ENCODE measurements at places on chromosomes 7 and 10.
A peak's percentile ranks its signal among the peaks of the same experiment; 100 is the strongest.

GRCh38 chr10:8035006-8035640, 19.4 kb upstream of the GATA3 start:
- DNase-seq, result peak; percentile 32

- DNase-seq, result no peak
These were observed 47.3 kb upstream of the PCBD1 start for GRCh38 chr10:70935631-70936030.

- no peak for DNase-seq
These were observed 575.6 kb downstream of the KIF20B start for GRCh38 chr10:90276894-90277475.

GRCh38 chr7:102463841-102464576, 654 bp downstream of the ALKBH4 start:
- peak; percentile 39 for DNase-seq

GRCh38 chr10:124243702-124244121, 150.3 kb upstream of the CHST15 start:
- DNase-seq, result no peak

- DNase-seq, result no peak
These were observed 173.3 kb downstream of the SLIT1 start for GRCh38 chr10:97012470-97012869.

GRCh38 chr7:43931346-43931745, 5.1 kb downstream of the UBE2D4 start:
- DNase-seq, result no peak

DNA sequence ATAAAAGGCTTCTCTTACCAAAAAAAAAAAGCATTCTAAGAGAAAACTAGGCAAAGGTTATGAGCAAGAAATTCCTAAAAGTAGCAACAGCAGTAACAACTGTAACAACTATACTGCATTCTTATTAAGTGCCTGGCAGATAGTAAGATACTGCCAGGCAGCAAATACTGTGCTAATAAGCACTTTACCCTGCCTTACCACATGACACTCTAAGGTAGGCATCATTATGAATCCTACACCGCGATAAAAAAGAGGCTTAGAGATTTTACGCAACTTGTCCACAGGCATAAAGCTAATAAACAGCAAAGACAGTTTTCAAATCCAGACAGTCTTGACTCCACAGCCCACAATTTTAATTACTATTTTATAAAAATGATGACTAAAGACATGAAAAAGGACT, 83.2 kb downstream of the USP6NL start:
- no peak for DNase-seq

- peak; percentile 47 for DNase-seq
These were observed 256.3 kb downstream of the ARL4A start for GRCh38 chr7:12943781-12944180.

- DNase-seq, result no peak
These were observed 290.3 kb upstream of the VWC2 start for GRCh38 chr7:49483142-49483541.

- no peak for DNase-seq
These were observed 244.2 kb downstream of the CREB5 start for GRCh38 chr7:28656529-28656928.

- peak; percentile 84 for DNase-seq
These were observed 513 bp downstream of the TMEM178B start for GRCh38 chr7:141074162-141074991.

DNA sequence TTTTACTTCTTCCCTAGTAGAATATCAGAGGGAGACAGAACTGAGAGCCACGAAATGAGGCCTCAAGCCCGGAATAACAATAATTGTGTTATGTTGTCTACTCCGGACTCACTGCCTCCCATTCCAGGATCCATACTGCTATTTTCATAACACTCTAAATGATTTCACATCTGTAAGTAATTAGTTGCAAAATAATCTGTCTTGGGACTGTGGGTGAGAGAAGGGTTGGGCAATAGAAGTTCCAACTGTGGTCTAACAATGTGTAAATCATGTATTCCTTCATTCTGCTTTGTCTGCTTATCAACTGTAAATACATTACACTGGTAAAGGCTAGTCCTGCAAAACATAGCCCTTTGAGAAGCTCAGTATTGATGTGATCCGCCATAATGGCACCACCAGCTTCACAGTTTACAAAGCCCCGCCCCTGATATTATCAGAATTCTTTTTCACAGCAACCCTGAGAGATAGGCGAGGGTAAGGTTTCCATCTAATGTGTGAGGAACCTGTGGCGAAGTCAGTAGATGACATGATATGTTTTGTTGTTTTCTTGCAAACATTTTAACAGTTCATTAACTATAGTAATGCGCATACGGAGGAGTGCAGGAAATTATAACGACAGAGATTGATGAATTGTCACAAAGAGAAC, 265.7 kb upstream of the BMPER start:
- no peak for DNase-seq

- peak; percentile 88 for DNase-seq
These were observed at the start of gene UPP1 for GRCh38 chr7:48089046-48090003. Gene UPP1, plus strand, starts transcription at chr7:48089265. Its CDS starts 5,519 bp downstream, at chr7:48094784.

- DNase-seq, result no peak
These were observed 100.2 kb downstream of the HTR5A start for GRCh38 chr7:155170331-155170730.

GRCh38 chr10:28883741-28884423, 206.6 kb downstream of the BAMBI start:
- no peak for DNase-seq

DNA sequence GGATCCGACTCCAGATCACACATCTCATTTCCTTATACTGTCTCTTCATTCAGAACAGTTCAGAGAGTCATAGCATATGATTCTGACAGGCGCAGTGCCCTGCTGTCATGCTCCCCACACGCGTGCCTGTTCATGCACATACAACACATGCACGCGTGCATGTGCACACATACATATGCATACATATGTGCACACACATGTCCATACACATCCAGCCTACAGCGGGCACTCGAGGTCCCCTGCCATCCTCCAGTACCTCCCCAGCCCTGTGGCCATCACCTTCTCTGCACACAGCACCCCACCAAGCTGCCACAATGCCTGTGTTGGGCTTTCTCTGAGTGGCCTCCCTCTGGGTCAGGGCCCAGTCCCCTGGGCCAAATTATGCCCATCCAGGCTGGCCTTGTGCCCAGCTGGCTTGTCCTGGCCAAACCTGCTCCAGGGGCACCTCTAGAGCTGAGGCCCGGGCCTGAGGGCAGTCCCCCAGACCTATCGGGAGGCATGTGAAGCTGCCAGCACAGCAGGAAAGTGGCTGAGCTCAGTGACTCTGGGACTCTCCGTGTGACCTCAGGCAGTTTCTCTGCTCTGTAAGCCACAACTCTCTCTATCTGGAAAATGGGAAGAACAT, 49.4 kb upstream of the RET start:
- DNase-seq, result no peak

- DNase-seq, result peak; percentile 8
These were observed 193.7 kb upstream of the SVIL start for GRCh38 chr10:29828440-29828894.

DNA sequence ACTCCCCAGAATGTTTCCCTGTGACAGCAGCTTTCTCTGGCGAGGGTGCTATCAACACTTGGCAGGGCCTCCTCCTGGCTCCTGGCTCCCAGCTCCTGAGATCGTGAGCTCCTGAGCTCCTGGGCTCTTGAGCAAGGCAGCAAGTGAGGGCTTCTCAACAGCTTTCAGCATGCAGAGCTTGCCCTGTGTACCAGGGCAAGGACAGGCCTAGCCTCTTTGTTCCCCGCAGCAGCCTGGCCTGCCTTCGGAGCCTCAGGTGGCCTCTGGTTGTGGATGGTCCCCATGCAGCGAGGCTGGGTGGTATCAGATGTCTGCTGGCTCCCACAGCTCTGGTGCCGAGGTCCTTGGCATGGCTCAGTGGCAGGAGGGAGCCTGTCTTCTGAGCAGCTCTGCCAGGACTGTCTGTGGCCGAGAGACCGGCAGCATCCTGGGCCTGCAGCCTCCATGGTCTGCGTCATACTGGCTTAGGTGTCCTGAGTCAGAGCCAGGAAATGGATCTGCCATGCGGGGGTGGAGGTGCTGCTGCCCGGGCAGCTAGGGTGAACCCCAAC, 44.2 kb downstream of the ZMIZ1 start:
- peak; percentile 9 for DNase-seq

- DNase-seq, result no peak
These were observed 201.2 kb upstream of the MDFIC start for GRCh38 chr7:114720725-114721124.

- no peak for DNase-seq
These were observed 199.3 kb upstream of the MDFIC start for GRCh38 chr7:114722562-114722961.

DNA sequence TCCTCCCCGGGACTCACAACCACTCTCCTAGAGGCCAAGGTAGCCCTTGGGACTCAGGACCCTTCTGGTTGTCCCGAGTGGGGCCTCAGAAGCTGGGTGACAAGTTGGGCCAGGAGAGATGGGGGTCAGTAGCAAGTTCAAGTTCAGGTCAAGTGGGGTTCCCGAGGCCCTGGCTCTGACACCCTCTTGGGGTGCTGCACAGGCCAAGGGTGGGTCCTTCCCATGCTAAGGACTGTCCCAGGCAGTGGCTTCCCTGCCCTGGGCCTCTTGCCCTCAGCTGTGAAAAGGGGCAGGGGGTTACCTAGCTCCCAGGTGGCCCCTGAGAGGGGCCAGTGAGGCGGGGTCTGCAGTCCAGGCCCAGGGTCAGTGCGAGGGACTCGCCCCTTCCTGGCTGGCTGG, 115.4 kb upstream of the TNRC18 start:
- no peak for DNase-seq

DNA sequence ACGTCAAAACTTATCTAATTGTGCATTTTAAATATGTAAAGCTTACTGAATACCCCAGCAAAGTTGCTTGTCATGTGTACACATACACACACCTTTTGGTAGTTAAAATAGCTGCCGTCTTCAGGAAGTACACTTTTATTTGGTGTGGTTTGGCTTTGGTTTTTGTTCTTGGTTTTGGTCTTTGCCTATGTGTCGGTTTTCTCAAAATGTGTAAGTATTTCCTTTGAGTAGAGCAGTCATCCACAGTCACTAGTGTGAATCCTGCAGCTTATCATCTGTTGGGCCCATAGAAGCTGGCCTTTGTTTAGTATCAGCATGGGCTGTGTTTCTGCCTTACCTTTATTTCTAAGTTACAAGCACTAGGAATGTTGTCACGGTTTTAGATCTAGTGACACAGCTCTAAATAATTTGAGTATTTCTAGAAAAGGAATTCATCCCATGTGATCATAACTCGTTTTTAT, 35.3 kb downstream of the NET1 start:
- no peak for DNase-seq

DNA sequence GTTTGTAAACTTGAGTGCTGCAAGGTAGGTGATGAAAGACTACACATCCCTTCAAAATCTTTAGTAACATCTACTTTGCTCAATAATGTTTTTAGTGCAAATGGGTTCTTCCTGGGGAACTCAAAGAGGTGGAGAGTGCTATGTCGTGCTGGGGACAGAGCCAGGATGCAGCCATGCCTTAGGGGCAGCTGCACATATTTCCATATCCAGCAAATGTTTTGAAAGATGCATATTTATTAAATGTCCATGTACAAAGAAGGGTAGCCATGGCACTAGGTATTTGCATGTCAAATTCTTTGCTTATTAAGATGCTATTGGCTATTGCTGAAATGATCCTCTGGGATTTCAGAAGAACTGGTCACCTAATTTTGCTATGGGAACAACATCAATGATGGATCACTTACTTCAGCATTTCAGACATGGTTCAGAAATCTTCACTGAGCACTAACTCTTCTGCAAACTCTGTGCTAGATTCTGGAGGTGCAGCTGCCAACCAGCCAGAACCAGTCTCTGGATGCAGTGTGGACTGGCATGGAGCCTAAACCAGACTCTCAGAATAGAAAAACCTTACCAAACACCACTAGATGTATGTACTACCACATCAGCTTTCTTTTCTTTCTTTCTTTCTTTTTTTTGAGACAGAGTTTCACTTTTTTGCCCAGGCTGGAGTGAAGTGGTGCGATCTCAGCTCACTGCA, 31.7 kb upstream of the DNMBP start:
- DNase-seq, result no peak

- DNase-seq, result no peak
These were observed 453.7 kb upstream of the MKI67 start for GRCh38 chr10:128579901-128580300.

GRCh38 chr10:4617589-4617988, 208.4 kb upstream of the AKR1E2 start:
- no peak for DNase-seq

GRCh38 chr7:47358357-47358756, 223.6 kb downstream of the TNS3 start:
- no peak for DNase-seq

- DNase-seq, result no peak
These were observed 785.4 kb downstream of the IPMK start for GRCh38 chr10:57482259-57482658.

GRCh38 chr7:117074378-117074777, 121.1 kb downstream of the ST7 start:
- DNase-seq, result no peak

DNA sequence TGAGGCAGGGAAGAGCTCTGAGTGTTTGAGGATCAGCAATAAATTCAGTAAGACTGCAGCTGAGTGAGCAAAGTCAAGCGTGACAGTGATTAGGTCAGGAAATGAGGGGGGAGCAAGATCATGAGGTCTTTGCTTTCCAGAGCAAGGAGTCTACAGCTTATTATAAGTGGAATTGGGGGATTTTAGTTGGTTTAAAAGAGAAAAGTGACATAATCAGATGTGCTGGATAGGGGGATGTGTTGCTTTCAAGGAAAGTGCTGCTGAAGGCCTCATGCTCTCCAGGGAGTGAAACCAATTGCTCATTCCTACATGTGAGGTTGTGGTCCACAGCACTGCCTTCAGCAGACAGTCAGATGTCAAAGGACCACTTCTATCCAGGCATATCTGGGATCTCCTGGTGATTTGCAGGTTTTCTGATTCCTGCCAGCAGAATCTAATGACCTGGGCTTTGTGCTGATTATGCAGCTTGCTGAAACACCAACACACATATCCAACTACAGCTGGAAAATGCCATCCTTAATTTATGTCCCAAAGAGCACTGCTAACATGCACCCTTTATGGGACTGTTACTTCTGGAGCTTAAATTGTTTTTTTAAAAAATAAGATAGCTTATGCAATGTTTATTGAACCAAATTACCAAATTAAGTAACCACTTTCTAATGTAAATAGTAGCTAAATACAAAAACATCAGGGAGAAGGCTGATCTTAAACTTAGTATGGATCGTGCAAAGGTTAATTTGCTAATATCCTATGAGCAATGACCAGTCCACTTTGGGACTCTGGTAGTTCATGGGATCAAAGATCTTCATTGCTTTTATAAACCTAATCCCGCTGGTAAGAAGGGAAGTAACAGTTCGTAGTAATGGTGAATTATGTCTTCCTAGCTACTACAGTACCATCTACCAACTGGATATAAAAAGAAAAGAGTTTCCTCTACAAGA, 607.6 kb downstream of the KCNMA1 start:
- DNase-seq, result peak; percentile 41

DNA sequence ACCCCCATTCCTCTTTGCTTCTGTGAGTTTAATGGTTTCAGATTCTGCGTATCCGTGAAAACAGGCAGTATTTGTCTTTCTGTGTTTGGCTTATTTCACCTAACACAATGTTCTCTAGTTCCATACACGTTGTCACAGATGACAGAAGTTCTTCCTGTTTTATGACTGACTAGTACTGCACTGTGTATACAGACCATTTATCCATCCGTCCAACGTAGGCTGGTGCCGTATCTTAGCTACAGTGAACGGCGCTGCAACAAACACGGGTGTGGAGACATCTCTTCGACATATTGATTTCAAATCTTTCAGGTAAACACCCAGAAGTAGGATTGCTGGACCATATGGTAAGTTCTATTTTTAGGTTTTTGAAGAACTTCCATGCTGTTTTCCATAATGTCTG, 181.7 kb downstream of the PARD3 start:
- no peak for DNase-seq

GRCh38 chr10:119250641-119251314, 43.4 kb downstream of the GRK5 start:
- no peak for DNase-seq
